ENCODE measurements at places on chromosomes 3 and 15.
A peak's percentile ranks its signal among the peaks of the same experiment; 100 is the strongest.

DNA sequence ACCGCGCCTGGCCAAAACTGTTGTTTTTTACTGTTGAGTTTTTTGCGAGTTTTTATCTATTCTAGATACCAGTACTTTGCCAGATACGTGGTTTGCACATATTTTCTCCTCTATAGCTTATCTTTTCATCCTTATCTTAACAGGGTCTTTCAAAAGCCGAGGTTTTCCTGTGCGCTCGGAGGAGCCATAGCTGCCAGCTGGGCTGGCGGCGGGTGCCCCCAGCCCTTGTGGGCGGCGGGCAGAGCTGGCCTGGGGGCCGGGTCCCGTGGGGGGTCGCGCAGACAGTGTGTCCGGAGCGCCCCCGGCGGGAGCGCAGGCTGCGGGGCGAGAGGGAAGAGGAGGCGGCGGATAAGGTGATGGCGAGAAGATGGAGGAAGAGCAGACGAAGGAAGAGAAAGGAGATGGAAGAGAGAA lies 11.1 kb upstream of the EIF4A2 start:
- peak; percentile 20 for DNase-seq

DNA sequence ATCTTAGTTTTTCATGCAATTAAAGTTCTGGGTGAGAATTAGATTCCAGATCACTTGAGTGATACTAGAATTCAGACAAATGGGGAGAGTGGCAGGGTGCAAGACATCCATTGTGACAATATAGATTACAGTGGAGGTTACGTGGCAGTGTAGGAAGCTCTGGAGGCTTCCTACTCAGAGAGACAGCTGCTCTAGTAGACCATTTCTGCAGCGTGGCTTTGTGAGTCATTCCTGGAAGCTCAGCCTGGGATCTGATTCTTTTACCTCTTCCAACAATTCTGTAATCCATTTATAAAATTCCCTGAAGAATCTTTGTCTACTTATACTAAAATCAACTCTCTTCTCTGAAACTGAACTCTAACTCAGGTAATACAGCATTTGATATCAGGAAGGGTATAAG lies 90.4 kb upstream of the ASB14 start:
- no peak for DNase-seq

DNA sequence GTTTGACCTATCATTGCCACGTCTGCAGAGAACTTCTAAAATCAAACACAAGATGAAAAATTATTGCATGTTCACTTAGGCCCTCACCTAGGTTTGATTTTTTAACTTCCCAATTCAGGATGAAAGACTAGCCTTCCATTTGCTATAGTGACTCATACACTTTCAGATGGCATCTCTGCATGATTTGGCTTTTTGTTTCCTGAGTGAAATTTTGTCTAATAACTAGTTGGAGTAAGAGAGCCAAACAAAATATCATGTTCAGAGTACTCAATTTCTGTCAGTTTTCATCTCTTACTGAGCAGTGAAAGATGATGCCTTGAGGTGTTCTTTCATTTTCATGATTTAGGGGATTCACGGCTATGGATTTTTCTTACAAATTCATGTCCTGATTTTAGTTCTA lies 122.9 kb downstream of the NSUN3 start:
- no peak for DNase-seq

DNA sequence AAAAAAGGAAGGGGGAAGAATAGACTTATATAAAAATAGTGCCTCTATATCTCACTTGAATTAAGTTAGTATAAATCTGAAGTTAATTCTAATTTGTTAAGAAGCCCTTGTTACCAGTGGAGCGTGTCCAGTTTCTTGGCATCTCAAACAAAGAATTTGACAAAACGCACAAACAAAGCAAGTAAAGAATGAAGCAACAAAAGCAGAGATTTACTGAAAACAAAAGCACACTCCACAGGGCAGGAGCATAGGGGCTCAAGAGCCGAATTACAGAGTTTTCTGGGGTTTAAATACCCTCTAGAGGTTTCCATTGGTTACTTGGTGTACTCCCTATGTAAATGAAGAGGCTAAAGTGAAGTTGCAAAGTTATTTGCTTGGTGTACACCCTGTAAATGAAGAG lies 34.0 kb upstream of the GK5 start:
- no peak for DNase-seq

GRCh38 chr3:147161833-147162232 lies 244.5 kb downstream of the ZIC4 start:
- no peak for DNase-seq
